Mucosa of gallbladder (tissue), 1 donor: ENCODE measurements at places on chromosomes 5 and 9. TPM values are rescaled to one million over a fixed set of nuclear protein-coding genes. Genes with fewer than 3 reads are reported as not detected.

Gene TRIM36
- total RNA-seq: 1.3 TPM

DNA sequence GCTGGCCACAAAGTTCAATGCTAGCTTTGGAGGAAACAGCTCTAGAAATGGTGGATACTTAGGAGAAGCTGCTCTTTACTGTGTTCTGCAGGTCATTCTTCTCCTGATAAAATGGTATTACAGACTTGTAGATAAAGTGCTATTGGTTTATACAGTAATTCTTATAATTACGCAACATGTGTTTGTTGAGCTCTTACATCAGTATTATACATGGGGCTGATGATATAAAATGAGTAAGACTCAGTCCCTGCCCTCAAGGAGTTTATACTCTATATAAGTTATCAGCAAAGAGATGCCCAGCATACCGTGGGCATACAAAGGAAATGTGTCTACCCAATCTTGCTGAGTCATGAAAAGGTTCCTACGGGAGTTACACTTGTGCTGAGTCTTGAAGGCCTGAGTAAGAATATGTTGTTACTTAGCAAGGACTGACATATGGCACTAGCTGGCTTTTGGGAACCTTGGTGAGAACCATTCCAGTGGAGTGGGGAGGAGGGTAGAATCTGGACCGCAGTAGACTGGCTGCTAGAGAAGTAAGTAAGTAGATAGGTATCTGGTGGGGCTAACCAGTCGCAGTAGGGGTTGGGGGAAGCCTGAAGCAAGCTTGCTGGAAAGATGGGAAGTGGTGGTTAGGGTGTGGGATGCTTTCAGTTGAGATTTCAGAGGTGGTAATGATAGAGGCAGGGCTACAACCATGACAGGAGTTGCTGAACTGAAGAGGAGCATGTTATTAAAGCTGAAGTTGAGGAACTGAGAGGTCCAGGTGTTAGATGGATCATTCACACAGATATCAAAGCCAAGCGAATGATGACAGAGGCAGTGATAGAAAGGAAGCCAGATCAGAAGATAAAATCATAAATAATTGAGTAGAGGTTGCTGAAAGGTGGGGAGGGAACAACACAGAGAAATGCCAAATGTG, 11.1 kb upstream of the TTC23L start:
- no peak for DNase-seq

GRCh38 chr5:151595411-151595826, 4.3 kb upstream of the FAT2 start:
- peak; percentile 25 for DNase-seq

DNA sequence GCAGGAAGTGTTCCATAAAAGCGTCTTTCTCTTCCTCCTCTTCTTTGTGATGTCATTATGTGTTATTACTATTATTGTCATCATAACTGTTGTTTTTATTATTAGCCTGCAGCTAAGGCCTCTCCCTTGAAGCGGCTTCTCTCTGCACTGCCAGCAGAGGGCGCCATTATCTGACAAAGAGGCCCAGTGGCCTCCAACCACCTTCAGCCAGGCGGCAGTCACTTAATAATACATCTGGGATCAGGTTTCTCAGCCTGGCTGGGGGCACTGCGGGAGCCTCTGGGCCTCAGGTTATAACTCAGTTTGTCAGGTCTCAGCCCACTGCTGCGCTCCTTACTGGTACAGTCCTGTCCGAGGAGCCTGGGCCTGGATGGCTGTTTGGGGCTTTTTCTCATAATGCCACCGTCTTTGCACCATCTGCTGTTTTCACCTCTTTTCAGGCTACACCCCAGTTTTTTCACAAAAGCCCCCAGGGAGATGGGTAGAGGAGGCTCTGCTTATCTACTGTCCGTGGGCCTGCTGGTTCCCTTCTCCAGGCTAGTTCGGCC, 281.9 kb downstream of the NSG2 start:
- DNase-seq: peak; percentile 40

Gene IQGAP2
- total RNA-seq: 119 TPM

DNA sequence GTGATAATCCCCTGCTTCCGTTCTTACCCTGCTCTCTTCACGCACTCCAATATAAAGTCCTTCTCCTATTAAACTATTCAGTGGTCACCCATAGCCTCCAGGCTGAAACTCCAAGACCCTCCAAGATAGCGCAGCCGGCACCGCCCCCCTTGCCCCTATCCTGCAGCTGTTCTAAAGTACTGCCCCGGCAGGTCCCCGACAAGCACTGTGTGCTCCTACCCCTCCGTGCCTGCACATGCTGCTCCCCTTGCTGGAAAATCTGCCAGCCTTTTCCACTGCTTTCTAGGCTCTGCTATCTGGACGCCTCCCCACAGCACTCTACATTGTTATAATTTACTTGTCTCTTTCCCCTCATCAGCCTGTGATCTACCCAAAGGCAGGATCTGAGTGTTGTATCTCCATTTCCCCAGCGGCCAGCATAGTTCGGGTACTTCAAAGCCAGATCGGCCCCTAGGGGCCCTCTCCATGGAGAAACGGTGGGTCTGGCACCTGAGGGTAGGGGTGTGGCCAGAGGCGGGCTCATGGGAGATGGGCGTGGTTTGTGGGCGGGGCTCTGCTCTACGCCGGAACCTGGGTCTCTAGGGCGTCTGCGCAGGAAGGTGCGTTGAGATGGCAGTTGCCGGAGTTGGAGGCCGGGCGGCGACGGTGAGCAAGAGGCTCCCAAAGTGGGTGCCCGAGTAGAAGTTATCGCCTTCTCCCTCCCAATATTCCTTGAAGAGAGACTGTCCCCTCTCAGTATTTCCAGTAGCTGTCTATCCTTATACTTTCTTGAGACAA, 83.5 kb upstream of the RUSC2 start:
- DNase-seq: no peak

Gene PLCXD3
- total RNA-seq: 4.7 TPM

DNA sequence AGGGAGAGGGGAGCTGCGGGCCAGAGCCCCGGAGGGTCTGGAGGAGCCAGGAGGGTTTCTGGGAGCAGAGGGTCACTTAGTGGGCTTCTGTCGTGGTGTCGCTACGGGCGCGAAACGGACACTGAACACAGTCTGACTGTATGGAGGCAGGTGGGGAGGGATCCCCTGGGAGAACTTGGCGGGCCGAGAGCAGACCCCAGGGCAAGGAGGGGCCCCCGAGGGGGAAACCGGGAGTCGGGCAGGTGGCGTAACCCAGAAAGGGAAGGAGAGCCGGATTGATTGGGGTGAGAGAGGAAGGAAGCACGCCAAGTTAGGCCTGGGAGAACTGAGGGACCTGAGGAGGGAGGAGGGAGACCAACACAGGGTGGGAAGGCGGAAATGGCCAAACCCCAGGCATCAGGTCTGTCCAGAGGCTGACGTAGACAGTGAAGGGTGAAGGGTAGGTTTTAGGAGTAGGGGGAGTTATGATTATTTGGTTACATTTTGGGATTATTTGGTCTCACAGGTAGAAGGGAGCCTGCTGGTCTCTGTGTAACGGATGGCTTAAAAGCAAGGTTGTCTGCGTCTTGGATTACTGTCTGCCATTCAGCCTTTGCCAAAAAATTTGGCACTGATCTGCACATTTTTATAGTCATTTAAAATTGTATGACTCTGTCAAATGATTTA, 3.3 kb upstream of the MSMP start:
- DNase-seq: no peak

DNA sequence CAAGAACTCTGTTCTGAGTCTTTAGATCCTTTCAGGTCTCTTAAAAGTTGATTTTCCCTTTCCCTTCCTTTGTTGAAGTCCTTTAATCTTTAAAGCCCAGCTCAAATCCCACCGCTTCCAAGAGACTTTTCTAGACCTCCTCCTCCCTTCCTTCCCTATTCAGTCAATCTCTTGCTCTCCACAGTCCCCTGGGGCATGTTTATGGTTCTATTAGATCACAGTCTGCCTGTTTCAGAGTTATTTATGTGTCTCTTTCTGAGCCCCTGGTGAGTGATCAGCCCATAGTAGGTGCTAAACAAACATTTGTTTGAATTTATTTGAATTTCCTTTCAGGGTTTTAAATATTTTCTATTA, 7.2 kb upstream of the ARSI start:
- DNase-seq: no peak

DNA sequence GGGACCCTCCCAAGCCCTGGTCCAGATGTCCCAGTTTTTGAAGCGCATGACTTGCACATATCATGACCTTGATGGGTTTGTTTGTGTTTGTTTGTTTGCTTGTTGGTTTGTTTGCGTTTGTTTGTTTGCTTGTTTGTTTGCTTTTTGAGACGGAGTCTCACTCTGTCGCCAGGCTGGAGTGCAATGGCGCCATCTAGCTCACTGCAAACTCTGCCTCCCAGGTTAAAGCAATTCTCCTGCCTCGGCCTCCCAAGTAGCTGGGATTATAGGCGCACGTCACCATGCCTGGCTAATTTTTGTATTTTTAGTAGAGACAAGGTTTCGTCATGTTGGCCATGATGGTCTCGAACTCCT, 13.0 kb upstream of the UBAC1 start:
- DNase-seq: no peak

Gene EDIL3
- total RNA-seq: 60.1 TPM

Gene TAF11L12
- not detected for total RNA-seq

DNA sequence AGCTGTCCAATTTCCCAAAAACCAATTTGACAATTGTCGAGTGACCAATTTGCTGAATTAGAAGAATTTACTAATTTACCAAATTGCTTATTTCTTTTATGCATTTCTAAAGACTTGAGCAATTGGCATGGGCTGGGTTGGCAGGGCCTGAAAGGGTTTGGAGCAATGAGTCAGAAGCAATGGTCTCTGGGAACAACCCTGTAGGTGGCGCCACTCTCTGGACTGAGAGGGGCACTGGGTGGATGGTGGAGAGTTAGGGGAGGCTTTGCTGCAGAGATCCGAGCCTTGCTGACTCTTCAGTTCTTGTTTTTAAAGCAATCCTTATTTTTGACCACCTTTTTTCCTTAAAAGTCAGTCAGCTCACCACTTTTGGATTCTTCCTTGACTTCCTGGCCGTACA, 71.5 kb upstream of the RPS23 start:
- no peak for DNase-seq

DNA sequence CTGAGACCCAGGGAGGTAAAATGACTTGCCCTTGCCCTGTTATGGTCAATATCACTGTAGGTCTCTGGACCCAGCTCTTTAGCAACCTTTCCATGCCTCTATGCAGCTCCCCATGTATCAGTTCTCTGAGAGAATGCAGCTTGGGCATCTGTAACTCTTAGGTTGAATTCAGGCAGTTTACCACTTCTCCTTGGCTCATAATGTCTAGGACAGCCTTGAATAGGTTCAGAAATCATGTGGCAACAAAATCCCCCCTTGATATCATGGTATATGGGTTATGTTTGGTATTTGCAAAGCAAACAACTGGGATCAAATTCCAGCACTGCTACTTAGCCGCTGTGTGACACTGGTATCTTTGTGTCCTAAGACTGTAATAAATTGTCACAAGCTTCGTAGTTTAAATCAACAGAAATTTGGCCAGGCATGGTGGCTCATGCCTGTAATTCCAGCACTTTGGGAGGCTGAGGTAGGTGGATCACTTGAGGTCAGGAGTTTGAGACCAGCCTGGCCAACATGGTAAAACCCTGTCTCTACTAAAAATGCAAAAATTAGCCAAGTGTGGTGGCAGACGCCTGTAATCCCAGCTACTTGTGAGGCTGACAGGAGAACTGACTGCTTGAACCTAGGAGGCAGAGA, 10.7 kb upstream of the SUB1 start:
- no peak for DNase-seq

DNA sequence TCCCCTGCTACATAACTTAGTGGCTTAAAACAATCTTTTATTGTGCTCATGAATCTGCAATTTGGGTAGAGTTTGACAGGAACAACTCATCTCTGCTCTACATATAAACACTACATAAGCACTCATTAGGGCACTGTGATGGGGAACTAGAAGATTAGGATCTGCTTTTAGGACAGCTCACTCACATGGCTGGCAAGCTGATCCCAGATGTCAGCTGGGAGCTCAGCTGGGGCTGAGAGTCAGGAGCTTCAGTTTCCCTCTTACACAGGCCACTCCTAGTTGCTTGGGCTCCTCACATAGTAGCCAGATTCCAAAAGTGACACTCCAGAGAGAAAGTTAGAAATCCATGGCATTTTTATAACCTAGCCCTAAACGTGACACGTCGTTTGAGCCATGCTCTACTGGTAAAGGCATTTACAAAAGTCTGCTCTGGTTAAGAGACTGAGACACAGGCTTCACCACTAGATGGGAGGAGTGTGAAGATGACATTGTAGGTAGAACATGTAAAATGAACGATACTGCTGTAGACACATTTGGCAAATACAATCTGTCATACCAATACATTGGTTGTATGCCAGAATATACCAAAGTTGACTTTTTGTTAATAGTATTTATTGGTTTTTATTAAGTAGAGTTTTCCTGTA, 23.6 kb downstream of the SCAI start:
- DNase-seq: no peak

Gene SUSD1
- 20.5 TPM for total RNA-seq

Gene TAS2R1
- total RNA-seq: not detected

DNA sequence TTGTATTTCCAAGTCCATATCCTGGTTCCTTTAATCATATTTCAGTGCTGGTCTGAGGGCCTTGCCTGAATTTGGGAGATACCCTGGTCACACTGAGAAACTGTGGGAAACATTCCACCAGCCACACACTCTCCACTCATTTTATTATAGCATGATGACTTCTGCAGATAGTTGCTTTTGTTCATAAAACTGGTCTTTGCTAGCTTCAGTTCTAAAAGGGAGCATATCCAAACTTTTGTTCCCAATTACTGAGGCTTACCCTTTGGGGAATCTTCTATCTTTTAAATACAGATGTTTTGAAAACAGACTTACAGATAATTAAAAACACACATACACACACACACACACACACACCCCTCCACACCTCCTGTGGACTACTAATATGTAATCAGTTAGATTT, 21.0 kb downstream of the DMGDH start:
- no peak for DNase-seq

- DNase-seq: no peak
These were observed 138.8 kb upstream of the LMX1B start for GRCh38 chr9:126474786-126475485.
